Camera-type eye (tissue), 1 donor: ENCODE measurements at places on chromosomes 13 and 19. TPM values are rescaled to one million over a fixed set of nuclear protein-coding genes. Genes with fewer than 3 reads are reported as not detected.

The B9D2 gene
- 8.9 TPM for total RNA-seq

The CYP2A7 gene
- not detected for total RNA-seq

The SIGLECL1 gene
- total RNA-seq, result not detected

The ZNF536 gene
- total RNA-seq, result 126 TPM

The PDX1 gene
- total RNA-seq, result not detected

The TEX29 gene
- total RNA-seq, result not detected

The RFPL4A gene
- total RNA-seq, result not detected

The BEST2 gene
- total RNA-seq, result 0.55 TPM

The ZNF787 gene
- 14.5 TPM for total RNA-seq

The GAPDHS gene
- total RNA-seq, result 0.38 TPM
